ENCODE measurements at places on chromosomes 6 and 20.

GRCh38 chr6:154039231-154039842 is at the start of gene OPRM1:
Gene OPRM1, plus strand, starts transcription at chr6:154039240. Its CDS starts 305 bp downstream, at chr6:154039545.
- no peak for DNase-seq

DNA sequence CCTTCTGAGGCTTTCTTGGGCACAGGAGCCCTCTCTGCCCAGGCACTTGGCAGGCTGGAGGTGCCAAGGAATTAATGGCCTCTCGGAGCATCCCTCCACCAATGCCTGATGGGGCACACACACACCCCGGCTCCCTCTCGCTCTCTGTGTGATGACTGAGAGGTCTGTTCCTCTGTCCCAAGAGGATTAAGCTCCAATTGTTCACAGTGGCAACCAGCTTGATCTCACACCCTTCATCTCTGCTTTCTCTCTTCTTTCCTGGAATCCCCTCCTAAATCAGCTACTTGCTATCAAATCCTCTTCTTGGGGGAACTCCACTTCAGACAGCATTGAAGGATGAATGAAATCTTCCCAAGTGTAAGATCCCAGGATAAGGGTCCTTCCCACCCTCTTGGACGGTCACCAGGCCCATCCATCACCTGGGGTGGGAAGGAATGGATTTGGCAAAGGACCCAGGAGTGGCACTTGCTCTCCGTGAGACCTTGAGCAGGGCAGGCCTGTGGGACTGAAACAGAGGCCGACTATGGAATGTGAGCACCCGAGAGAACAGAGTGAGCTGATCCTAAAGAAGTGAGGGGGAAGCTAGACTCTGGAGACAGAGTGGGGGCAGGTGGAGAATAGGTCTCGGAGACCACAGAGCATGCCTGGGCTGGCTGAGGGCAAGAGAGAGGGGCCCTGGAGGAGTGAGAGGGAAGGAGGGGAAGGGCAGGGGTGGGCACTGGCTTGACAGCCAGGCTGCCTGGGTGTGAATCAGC is 93.6 kb downstream of the GRM4 start:
- DNase-seq: no peak

DNA sequence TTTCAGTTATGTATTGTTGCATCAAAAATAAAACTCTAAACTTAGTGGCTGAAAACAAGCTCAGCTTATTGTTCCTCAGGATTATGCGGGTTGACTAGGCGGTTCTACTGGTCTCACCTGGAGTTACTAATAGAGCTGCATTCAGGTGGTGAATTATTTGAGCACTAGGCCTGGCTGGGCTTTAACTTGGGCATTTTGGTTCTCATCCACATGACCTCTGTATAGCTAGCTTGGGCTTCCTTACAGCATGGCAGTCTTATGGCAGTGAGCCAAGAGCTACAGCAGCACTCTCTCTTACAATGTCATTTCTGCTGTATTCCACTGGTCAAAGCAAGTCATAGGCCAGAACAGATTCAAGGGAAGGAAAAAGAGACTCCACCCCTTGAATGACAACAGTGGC is 1.6 kb downstream of the PGBD1 start:
- DNase-seq: no peak

- no peak for DNase-seq
Observed at GRCh38 chr6:17493286-17493685, 99.9 kb downstream of the CAP2 start.

DNA sequence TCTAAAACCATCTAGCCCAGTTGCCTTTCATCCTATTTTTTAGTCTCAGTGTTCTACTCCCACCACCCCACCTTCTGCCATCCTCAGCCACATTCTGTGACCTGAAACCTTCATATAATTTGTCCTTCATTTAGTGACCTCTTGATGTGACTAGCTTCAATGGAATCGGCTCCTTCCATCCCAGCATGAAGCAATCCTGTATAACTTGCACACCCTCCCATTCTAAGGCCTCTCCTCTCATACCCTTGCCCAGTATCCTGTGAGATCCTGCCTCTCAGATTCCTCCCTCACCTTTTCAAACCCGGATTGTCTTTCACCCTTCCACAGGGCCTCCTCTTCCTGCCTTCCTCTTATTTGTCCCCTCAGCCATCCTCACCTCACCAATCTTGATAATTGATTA is 3.1 kb downstream of the ZNF76 start:
- no peak for DNase-seq

GRCh38 chr6:148147463-148147830 is 195.2 kb upstream of the SASH1 start:
- no peak for DNase-seq

- DNase-seq: no peak
Observed at GRCh38 chr6:143842461-143842901, 657 bp upstream of the LTV1 start.

DNA sequence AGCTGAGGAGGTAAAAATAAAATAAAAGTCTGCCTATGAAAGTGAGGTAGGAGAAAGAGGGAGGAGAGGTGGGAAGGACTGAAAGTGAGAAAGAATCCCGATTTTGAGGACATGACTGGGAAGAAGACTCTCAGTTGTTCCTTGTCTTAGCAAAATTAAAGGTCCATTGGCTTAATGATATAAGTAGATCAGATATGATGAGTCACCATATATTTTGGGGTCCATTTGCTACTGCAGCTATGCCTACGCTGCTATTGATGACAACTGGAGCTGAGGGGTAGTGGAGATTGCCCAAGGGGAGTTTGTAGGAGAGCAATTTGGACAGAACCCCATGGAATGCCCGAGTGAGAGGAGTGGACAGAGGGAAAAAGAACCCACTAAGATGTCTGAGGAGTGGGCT is 15.1 kb upstream of the SLC22A3 start:
- DNase-seq: no peak

DNA sequence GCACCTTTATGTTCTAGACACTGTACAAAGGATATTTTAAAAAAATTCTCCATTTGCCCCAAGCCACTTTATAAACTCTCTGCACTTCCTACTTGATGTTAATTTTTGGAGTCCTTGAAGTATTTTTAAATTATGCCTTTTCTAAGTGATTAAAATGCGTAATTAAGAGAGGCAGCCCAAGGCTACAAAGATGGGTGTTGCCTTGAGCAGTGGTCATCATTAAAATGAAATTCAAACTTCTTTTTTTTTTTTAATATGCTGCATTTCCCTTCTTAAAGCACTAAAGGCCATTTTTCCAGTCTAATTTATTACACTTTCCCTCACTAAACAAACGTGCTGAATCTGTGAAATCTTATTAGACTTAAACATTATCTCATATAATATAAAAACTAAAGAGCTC is 102.4 kb downstream of the IMPG1 start:
- DNase-seq: no peak

GRCh38 chr20:37807471-37808232 is 95.3 kb upstream of the VSTM2L start:
- no peak for DNase-seq

- DNase-seq: no peak
Observed at GRCh38 chr6:144879436-144879835, 594.3 kb downstream of the UTRN start.

- DNase-seq: no peak
Observed at GRCh38 chr6:6494677-6495076, 93.8 kb upstream of the LY86 start.

DNA sequence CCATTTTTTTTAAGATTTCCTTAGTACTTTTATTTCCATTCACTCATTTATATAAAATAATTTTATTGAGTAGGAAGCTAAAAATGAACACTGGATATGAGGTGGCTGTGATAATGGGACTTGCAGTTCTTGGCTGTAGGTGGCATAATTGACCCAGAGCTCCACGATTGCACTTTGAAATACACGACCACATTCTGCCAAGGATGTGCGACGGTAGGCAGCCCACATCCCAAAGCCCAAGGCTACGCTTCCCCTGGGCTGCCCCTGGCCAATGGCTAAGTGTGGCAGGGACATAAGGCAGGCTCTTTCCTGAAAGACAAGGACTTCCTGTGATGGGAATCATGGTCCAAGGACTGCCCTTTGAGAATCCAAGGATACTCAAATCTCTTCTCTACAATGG is 43.7 kb upstream of the ADTRP start:
- no peak for DNase-seq

- no peak for DNase-seq
Observed at GRCh38 chr6:17480476-17480875, 87.1 kb downstream of the CAP2 start.

DNA sequence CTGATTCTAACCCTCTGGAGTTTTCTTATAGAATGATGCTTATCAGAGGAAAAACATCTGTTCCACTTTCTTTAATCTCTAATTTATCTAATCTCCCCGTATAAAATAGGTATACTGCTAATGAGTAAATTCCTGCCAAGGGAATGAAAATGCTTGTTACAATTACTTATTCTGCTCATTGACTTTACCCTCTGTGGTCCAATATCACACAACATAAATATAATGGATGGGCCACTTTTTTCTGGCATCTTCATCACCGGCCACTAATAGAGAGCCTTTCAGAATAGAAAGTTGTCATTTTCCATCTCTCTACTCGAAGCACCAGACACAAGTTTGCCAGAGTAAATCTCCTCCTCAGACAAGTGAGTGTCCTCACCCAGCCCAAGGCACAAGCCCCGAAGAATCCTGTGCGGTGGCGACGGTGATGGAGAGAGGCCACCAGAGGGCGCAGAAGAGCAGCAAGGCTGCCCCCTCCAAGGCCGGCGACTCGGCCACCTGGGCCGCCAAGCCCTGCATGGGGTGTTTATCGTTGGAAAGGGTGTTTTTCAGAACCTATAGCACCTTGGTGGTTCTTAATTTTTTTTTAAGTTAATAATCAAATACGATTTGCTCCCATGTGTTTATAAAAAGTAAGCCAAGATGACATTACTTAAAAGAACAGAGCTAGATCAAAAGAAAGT is 212.9 kb upstream of the ARID1B start:
- peak; percentile 65 for DNase-seq

DNA sequence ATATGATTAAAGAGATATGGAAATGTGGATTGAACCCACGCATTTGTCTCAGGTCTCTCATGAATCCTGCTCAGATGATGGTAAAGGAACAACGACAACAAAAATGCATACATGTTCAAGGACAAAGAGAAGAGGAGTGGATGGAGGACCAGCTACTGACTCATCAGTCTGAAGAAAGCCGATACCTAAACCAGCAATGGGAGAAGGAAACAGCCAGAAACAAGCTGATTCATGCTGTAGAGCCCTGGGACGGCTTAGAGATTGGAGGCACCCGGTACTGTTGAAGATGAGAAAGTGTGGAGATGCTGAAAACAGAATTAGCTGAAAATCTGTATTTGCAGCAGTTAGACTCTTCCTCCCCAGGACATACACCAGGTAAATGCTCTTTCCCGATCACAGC is 14.4 kb upstream of the RIPPLY2 start:
- no peak for DNase-seq

- no peak for DNase-seq
Observed at GRCh38 chr6:124964764-124965105, 2.5 kb downstream of the RNF217 start.

DNA sequence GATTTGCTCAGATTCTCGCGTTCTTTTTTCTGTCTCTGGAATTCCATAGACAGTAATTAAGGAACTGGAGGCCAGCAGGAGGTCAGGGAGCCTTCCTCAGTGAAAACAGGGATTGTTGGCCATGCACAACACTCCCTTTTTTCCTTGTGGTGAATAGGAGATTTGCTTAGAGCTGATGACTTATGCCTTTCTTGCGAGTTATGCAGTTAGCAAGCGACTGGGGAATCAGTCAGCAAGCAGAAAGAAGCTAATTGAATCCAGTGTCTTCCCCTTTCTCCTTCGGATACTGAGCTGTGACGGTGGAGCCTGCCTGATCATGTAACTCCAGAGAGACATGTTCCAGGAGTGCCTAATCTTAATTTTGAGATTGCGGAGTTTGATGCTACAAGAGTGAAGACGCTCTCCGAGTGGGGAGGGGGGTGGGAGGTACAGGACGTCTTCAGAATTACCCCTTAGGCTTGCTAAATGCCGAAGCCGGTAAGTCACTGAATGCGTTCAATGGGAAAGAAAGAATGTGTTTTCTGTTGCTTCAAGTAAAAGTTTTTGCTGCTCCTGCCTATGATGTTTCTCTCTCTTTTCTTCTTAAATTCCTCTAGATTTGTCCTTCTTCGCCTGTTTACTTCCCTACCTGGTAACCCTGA is 165.9 kb downstream of the SASH1 start:
- DNase-seq: no peak

DNA sequence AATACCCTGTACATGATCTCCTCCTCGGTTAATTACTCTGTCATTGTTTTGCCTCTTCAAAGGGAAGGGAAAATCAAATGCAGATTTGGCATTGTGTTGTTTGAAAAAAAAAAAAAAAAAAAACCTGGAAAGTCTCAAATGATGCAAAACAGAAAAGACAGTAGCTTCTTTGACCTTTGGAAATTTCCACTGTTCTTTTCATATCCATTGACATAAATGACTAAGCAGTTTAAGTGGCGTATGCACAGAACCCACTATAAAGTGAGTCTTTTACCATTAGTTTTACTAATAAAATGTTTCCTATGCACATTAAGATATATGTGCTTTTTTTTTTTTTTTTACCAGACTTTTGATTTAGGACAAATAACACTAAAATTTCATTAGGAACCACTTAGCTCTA is 704.3 kb downstream of the TFAP2A start:
- no peak for DNase-seq

- no peak for DNase-seq
Observed at GRCh38 chr6:96213784-96214183, 198.0 kb downstream of the FUT9 start.

DNA sequence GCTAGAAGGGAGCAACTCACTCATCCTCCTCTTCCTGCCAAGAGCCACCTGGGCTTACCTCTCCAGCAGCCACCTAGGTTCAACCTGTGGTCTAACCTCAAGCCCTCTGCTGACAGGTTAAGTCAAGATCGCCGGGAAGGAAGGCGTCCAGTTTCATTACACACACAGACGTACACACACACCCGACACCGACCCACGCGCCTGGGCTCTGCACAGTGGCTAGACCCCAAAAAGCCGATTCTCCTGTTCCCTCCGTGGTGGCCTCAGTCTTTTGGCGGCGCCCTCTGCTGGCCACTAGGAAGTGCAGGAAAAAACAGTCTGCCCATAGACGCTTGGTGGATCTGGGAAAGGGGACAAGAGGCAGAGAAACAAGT is 52.8 kb downstream of the MRPL14 start:
- DNase-seq: no peak

- DNase-seq: no peak
Observed at GRCh38 chr6:40634429-40634828, 47.3 kb upstream of the LRFN2 start.

DNA sequence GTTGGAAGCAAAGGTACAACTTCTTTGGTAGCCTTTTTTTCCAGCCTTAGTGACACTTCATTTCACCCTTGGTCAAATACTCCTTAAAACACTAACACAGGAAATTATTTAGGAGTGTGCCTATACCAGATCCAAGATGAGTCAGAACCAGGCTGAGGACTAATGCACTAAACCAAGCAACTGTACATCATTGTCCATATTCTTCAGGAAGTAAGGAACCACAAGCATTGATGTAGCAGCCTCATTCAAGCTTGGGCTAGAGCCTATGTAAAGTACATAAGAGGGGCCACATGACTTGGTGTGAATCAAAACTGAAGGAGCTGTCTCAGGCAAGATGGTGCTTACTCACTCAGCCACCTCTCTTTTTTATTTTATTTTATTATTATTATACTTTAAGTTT is 20.7 kb upstream of the ADGB start:
- DNase-seq: no peak

DNA sequence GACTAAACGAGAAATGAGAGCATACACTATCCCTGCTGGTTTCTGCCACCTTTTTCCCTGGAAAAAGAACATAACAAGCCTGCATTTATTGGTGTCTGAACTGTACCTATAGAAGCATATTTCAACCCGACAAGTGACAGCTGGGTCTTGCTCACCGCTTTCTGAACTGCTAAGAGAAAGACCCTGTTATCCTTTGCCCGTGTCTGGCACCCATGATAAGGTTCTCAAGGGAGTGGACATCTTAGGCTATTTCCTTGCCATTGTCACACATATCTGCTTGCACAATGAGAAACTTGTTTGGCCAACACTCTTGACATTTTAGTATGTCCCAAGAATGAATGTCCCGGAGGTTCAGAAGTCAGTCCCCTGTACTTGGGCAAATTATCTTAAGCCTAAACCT is 19.3 kb downstream of the RIPOR2 start:
- no peak for DNase-seq

Measured in effector CD8-positive, alpha-beta T cell (primary cell).